ENCODE measurements at places on chromosomes 3 and 15. TPM values are rescaled to one million over a fixed set of nuclear protein-coding genes. Genes with fewer than 3 reads are reported as not detected.

PPP1R2 gene
- total RNA-seq, result 62.0 TPM

MYRIP gene
- 5.9 TPM for total RNA-seq

ADAMTS7 gene
- 1.7 TPM for total RNA-seq

LSAMP gene
- 1.7 TPM for total RNA-seq

KY gene
- 0.55 TPM for total RNA-seq

EPHB3 gene
- total RNA-seq, result 31.6 TPM

Measured in stomach (tissue), 19 donors.